ENCODE measurements at places on chromosomes 12 and 14.

DNA sequence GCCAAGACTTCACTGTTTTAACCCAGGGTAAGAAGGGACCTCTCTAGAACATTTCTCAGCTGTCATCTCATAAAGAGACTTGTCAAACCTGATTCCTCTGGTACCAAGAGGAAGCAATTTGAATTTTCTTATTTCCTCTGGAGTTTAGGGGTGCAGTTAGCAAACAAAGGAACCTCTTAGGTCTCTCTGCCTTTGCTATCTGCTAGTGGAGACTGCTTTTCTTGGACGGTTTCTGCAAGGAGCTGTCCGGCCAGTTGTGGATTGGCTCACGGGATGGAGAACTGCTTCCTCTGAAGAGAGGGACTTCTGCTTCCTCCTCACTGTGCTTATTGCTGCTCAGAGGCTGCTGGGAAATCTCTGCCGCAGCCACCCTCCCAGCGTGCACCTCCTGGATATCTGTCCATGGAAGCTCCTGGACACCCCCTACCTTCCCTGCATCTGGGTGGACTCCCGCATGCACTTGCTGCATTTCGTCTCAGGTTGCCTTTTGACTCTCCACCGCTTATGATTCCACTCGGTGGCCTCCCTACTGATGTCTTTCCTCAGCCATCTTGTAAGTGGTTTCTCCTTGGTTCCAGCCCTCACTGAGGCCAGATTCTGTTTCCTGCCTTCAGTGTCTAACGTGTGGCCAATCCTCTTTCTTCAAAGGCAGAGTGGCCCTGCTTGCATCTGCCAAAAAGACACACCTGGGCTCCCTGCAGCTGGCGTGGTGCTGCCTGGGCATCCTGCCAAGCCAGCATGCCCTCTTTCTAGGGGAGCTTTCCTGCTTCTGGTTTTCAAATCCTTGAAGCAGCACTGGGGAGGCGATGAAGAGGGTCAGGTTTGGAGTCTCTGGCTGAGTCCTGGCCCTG is 187.3 kb downstream of the CHST11 start:
- no peak for DNase-seq

DNA sequence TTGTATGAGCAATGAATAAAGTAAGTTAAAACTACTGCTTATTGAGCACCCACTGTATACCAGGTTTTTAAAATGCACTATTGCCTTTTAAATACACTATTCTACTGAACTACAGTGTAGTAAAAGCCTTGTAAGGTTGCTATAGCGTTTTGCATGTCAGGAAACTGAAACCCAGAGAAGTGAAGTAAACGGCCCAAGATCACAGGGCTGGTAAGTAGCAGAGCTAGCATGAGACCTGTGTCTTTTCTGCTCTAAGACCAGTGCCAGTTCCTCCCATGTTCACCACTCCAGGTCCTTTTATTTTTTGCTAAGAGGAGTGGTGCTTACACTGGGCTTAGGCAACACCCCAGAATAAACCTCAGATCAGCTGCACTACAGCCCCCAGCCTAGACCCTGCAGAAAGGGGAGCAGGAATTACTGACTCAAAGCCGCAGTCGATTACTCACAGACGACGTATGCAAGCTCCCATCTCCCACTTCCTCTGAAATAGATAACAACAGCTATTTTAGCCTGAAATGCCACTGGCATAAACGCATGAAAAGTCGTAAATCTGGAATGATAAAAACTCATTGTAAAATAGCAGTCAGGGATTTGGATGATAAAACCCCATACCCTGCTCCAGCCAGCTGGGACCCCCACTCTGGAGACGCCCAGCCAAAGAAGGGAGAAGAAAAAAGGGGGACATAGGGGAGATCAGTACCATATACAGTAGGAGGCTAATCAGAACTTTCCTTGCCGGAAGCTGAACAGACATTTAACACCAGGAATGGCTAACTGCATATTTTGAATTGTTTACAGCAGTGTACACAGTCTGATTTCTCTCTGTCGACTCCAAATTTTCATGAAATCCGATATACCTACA is 108.3 kb downstream of the NUAK1 start:
- DNase-seq: no peak

DNA sequence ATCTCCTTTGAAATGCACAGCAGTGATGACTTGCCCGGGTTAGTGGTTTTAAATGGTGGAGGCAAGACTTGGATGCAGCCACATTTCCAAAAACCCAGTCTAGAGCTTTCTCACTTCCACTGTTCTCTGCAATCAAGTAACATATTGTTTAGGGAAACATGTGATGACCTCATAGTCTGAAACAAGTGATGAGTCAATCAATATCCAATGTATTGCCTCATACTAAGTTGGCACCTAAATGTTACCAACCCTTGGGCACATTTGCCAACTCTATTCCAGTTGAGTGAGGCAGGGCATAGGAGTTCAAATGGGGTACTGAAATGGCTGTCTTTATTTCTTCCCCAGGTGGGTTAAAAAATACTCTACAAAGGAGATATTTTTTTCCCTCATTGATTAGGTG is 1105.4 kb downstream of the VRK1 start:
- no peak for DNase-seq

- no peak for DNase-seq
Measured at GRCh38 chr12:75444429-75445136, 36.0 kb upstream of the GLIPR1 start.

GRCh38 chr14:99612071-99612737 is 8.2 kb upstream of the CCDC85C start:
- DNase-seq: no peak

- no peak for DNase-seq
Measured at GRCh38 chr14:22553445-22553844, 35.6 kb downstream of the DAD1 start.

DNA sequence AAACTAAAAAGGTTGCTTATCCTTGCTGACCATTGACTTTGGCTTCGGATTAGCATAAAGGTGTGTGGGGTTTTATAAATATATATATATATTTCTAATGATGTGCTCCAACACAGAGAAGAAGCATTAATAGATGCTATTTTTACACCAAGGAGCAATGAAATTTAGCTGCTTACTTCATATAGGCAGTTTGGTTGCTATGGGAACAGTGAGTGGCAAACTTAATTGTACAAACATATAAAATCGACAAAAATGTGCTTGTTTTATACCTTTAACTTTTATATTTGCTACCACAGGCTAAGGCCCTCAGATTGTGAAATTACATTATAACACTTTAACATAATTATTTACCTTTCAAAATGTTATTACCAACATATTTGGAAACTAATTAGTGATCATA is 303.4 kb downstream of the SEC23A start:
- no peak for DNase-seq

DNA sequence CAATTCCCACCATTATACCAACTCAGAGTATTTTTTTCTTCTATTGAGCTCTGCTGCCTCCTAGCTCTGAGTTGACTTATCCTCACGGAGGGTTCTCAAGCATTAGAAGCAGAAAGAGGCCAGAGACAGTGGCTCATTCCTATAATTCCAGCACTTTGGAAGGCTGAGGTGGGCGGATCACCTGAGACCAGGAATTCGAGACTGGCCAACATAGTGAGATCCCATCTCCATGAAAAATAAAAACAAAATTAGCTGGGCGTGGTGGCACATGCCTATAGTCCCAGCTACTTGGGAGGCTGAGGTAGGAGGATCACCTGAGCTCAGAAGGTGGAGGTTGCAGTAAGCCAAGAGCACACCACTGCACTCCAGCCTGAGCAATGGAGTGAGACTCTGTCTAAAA is 21.0 kb downstream of the HPD start:
- no peak for DNase-seq

DNA sequence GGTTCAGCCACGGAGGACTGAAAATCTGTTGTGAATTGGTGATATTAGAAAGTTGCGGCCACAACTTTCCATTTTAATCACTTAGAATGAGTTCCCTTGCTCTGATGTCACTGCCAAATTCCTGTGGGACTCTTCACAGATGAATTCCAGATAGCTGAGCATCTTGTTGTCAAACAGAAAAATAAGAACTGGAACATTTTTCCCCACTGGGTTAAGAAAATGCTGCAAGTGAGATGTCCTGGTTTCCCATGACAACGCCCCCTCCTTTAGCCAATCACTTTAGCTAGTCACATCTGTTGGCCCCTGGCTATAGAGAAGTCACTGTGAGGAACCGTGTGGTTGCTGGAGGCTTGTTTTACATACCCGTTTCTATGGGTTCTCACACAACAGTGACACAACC is 135.9 kb downstream of the KTN1 start:
- DNase-seq: no peak

GRCh38 chr12:66667906-66668305 is 11.0 kb downstream of the GRIP1 start:
- no peak for DNase-seq

- DNase-seq: peak; percentile 23
Measured at GRCh38 chr12:81896771-81897170, 137.6 kb upstream of the PPFIA2 start.

- DNase-seq: no peak
Measured at GRCh38 chr12:47012552-47012951, 66.9 kb upstream of the PCED1B start.

GRCh38 chr12:120666571-120667390 is 20.2 kb upstream of the MLEC start:
- DNase-seq: no peak

DNA sequence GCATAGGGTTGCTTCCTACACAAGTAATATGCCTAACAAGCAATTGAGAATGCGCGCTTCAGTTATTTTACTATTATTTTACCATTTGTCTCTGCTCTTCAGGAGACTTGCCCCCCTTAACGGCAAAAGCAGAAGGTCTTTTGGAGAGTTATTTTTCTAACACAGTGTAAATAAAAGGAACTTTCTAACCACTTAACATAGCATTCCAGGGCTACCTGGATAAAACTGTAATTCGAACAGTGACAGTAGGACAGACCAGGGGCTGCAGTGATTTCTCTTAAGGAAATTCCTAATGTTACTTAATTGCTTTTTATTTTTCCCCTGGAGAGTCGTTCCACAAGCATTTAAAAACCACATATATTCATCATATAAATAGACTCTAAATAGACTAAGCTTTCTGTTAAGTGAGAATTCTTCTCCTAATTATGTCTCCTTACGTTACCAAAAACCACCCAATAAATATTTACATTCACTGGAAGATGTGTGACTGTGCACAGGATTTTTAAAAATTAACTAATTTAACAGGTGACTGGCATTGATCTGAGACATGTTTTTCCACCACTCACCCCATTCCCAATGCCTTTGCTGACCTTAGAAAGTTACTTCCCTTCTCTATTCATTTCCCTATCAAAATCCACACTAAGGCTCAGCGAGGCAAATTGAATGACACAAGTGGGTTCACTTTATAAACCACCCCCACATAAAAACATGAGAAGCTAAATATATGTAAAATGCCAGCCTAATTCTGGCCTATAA is 72.4 kb downstream of the RNF34 start:
- DNase-seq: no peak

- DNase-seq: peak; percentile 94
Measured at GRCh38 chr14:72420749-72421474, 473.0 kb downstream of the DPF3 start.

DNA sequence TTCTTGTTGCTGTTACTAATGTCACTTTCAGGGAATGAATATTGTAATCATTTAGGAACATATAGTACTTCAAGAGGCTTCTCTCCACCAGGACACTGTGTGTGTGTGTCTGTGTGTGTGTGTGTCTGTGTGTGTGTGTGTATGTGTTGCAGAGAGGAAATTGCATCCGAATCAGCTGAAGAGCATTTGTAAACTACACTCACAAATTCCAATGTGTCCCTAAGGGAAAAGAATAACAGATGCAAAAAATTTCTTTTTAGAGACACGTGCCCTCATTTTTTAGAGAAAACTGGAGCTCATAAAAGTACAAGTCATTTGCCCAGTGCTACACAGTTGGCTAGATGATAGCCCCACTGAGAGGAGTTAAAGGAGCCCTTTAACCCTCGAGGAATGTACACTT is 168.8 kb downstream of the ANO4 start:
- DNase-seq: no peak

DNA sequence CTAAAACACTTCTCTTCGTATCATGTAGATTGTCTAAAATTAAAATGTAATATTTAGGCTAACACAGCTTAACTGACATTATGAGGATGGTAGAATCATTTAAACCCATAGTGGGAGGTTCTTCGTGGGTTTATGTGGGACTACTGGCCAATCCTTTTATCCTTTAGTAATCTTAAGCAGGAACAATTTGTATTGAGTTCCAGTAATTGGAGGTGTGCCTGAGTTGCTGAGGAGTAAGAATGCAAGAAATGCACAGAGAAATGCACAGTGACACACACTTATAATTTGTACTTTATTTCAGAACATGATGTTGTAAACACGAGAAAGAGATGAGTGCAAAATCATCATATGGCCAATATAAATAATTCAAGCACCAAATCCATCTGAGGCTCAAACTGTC is 22.3 kb downstream of the OTOGL start:
- DNase-seq: no peak

DNA sequence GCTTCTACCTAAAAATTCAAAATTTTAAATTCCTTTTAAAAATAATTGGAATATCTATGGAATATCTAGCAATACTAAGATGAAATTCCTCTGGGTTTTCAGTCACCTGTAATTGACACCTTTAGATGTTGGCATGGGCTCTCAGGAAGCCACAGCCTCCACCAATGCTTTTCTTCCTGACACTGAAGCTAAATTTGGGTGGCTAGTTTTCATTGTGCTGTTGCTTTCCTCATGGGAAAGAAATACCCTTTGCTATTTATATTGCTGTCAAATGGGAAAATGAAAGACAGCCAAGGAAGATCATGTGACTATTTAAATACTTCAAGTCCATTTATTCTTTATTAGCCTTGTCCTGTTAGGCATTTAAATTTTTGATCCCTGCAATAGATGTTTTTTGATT is 313.0 kb downstream of the NAV3 start:
- no peak for DNase-seq

DNA sequence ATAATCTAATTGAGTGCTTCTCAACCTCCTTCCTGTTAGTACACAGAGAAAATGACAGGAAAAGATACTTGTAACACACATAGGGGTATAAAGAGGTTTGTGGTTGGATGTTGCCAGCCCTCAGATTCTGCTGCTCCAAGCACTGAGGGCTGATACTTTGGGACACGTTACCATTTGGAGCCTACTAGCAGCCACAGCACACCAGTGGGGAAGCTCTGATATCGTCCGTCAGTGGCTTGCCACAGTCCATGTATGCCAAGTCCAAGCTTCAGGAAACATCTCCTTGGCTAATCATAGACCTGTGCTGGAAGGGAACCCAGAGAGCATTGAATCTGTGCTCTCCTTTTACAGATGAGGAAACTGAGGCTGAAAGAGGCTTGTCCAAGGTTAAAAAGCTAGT is 22.3 kb downstream of the B4GALNT3 start:
- DNase-seq: no peak

DNA sequence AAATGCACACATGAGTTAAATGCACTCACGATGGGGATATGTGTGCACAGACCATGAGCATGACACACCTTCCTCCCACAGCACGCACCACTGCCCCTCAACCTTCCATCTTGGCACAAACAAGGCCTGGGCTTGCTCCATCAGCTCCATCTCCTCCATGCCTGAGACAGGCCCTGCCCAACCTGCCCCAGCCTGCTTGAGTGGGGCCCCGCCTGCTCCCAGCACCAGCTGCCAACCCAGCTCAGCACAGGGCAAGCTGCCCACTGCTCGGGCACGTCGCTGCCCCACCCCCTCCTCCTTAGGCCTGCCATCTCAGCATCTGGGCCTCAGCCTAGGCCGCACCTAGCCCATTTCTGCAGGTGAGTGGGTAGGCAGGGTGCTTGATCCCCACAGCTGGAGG is 27.6 kb upstream of the KRT78 start:
- no peak for DNase-seq

All from glutamatergic neuron (in vitro differentiated cells).